ENCODE measurements at places on chromosomes 2 and 18.

DNA sequence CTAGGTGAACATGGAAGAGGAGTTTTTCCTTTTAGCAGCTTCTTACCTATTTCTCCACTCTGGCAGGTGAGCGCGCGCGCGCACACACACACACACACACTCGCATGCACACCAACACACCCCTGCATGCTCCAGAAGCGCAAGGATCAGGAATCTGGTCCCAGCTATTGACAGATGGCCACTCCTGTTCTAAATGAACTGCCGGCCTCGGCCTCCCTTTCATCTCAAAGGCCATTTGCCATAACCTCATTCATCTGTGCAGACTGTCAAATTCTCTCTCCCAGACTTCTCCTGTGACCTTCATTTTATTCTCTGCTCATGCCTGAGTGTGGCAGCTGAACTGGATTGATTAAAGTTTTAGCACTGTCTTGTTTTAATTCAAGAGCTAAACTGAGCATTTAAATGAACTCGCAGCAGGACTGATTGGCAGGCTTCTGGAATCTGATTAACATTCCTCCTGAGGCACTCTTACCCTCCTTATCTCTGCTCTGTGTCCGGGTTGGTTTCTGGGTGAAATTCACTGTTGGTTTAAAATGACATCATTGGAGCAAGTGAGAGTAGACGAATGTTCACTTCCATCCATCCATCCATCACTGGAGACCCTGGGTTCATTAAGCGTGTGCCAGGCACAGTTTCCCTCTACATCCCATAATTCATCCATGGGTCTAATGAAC, 58.8 kb downstream of the FECH start:
- no peak for DNase-seq

DNA sequence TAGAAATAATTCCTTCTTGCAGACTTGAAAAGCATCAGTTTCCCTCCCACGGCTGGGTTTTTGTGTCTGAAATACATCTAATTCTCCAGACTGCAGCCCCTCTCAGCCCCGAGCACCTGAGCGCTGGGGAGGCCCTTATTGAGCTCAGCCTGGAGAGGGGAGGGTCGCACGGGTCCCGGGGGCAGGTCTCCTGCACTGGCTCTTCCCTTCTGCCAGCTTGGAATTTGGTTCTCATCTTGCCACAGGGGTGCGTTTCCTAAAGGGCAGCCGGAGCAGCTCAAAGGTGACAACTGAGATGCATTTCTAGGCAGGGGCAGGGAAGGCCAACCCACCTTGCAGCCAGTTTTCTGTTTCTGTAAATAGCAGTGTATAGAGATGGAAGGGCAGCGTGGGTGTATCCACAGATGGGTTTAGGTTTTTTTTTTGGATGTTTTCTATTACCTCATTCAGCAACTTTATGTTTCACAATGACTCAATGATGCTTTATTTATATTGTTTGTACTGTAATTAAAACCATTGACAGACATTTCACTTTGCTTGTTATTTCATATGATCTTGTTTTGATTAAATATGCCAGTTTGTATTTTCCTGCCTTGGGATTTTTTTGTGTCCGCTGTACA, 37.0 kb downstream of the GBX2 start:
- DNase-seq = no peak

DNA sequence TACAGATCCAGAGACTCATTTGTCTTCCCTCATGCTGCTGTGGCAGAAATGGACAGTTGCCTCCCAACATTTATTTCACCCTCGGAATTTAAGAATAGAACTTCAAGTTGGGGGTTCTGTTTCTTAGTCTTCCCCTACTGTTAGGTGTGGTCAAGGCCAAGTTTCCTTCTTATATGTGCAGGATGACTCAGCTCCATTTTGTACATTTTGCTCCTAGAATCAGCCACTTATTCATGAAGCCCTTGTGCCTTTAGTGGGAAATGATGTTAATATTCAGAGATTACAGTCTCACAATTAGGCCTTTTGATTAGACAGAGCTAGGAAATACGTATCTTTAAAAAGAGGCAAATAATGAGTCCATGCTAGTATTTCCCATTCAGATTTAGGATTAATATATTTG, 46.2 kb upstream of the ELOA2 start:
- DNase-seq = no peak

DNA sequence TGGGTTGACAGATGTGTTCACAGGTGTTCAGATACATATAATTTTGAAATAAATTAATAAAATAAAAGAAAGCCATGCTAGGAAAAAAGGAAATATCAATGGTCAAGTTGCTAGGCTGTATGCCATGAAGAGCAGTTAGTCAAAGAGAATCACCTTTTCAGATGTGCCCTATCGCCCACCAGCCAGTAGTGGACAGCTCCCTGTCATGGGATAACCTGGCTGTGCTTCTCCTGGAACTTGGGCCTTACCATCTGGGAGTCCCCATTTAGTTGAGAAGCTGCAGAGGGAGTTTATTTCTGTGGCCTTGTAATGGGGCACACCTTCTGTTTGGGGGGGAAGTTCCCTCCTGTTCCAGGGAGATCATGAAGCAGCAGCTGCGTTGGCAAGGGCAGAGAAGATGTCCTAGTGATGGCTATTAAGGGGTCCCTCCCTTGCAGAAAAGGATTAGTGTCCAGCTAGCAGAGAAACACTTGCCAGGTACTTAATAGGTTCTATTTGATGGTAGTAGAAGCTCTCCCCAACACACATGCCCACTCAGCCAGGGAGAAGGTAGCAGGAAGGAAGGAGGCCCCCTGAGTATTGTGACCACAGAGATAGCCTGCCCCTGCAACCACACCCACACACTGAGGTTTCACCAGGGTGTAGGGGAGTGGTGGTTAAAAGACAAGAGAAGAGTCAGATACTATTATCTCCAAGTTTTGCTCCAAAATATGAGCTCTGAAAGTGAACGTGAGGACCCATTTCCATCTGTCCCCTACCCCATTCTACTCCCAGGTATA, 117.7 kb downstream of the B3GNT2 start:
- DNase-seq = no peak

GRCh38 chr2:181832015-181832414, 59.5 kb upstream of the ITPRID2 start:
- DNase-seq = no peak

DNA sequence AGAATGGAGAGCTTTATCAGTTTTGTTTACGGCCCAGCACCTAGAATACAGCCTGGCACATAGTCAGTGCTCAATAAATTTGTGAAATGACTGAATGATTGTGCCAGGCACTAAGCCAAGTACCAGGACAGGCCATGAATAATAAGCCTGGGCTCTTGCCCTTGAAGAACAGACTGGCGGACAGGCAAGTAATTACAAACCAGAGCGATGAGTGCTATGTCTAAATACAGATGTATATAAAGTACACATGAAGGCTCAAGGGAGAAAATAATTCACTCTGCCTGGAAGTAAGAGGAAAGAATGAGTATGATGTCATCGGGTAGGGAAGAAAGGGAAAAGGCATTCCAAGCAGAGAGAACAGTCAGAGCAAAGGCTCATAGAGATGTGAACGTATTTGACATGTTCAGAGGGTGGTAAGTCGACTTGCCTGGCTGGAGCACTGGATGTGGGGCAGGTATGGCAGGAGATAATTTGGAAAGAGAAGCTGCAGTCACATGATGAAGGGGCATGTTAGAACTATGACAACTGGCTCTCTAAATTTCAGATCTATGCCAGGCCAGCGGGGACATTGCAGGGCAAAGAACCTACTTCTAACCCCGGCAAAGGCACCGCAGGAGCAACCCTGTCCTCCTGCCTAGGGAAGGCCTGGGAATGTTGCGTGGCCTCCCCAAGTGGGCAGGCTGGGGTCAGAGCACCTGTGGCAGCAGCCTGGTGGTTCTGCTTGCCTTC, 119.1 kb upstream of the STPG4 start:
- no peak for DNase-seq

DNA sequence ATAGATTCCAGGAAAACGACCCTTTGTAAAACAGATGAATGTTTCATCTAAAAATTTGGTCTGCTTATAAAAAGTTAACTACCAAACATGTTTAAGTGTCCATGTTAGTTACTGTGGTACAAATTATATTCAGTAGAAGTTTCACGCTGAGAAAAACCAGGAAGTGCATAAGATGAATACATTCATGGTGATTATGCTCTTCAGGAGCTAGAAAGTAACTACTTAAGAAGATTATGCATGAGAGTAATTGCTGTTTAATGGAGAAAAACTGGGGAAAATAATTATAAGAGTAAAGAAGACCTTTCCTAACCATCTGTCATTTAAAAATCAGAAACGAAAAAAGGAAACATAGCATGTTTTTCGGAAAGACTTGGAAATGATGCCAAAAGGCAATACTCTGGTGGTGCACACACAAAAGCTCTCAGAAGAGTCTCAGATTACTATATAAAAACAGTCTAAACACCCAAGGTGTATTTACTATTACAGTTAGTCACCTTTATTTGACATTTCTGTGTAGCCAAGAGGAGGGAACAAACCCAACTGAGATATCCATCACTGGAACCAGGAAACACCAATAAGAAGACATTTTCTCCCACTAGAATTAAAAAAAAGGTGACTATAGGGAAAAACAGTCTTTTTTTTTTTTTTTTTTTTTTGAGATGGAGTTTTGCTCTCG, 38.8 kb upstream of the METTL21A start:
- no peak for DNase-seq

GRCh38 chr2:181723731-181724130, 43.4 kb upstream of the NEUROD1 start:
- DNase-seq = no peak

DNA sequence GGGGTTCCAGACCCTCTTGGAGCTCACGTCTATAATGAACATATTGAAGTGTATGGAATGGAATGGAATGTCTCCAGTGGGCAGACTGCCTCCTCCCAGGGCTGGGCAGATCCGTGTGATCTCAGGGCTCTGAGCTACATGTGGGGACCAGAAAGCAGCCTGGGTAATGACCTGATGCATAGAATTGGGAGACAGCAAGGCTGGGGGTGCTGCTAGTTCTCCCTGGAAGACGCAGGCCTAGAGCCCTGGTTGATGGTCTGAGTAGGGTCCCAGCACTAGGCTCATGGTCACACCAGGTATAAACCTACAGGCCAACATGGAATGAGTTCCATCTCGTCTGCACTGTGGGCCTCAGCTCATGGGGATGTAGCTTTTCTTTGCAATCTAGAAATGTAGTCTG, 46.7 kb downstream of the ACAA2 start:
- DNase-seq = no peak

DNA sequence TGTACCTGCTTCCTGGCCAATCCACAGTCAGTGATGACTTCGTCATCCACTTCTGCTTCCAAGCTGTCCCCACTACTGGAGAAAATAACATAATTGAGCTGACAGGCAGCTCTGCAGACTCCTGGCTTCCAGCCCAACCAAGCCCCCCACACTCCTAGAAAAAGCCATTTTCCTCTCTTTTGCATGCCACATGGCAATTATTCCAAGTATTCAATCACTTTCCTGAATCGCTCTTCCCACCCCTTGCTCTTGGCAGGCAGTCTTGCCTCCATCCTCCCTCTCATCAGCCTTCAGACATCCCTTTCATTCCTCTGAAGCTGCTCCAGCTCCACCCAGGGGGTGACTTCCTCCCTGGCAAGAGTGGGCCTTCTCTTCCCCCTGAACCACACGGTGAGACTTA, 14.3 kb upstream of the ST8SIA5 start:
- no peak for DNase-seq

DNA sequence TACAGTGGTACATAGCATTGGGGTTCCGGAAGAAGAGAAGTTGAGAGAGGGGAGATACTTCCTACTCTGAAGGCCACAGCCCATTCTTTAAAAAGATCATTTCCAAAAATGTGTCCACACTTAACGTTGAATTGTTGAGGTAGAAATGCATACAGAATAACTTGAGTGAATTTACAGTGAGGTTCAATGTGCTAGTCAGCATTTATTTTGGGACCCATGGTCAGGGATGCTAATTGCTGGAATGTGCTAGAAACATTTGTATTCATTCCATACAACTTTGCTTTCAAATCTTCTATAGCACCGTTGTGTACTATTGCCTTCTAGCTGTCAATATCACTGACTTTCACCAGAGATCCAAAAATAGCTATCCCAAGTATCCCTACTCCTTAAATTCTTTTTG, 325.9 kb downstream of the SATB2 start:
- no peak for DNase-seq

DNA sequence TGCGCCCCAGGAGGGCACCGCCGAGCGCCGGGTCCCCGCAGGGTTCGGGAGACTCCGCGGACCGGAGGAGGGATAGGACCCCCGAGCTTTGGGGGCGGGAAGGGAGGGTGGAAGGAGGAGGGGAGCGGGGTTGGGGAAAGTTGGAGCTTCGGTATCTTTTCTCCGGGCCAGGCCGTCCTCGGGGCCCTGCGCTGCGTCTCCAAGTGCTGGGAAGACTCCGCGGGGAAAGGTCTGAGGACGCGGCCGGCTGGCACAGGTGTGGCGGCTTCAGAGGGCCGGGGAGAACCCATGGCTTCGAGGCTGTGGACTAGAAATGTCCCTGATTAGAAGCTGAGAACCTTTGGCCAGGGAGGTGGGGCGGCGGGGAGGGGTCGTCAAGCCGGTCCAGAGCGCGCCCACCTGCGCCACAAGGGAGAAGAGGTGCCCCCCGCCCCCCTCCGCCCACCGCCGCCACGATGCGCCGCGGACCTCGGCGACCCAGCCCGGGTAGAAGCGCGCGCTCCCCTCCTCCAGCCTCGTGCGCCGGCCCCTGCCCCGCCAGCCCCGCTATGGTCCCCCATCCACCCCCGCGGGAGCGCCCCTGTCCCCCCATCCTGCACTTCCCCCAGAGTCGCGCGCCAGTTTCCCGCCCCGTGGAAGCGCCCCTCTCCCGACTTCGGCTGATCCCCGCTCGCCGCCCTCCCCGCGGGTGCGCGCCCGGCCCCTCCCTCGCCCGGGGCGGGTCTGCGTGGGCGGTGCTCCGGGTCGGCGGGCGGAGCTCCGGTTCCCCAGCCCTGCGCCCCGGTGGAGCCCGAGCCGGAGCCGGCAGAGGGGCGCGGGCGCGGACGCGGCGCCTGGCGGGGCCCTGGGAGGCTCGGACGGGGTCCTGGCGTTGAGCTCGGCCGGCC, at the start of gene SNTG2:
Gene SNTG2, plus strand, starts transcription at position 770 of the 887 bp plus-strand sequence. CDS start 148 bp downstream, outside the sequence.
- DNase-seq = no peak

DNA sequence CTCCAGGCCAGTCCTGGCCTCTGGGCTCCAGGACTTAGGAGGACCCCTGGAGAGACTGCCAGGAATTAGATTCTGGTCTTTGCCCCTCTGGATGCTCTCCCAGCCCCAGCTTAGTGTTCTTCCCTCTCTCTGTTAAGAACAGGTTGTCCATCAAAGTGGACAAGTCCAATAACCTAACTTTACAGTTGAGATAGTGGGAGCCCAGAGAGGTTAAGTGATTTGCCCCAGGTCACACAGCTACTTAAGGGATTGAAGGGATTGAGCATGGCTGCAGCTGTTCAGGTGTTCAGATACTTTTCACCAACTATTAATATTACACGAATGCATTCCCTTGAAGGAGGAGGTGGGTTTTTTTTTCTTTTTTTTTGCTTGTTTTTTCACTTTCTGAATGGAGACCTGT, 57.6 kb downstream of the EDAR start:
- no peak for DNase-seq

GRCh38 chr2:108833219-108833618, 46.6 kb downstream of the CCDC138 start:
- DNase-seq = peak; percentile 62

GRCh38 chr2:56456791-56457190, 273.0 kb downstream of the CCDC85A start:
- no peak for DNase-seq

- DNase-seq = peak; percentile 64
Observed at GRCh38 chr2:47070155-47070919, 84.8 kb downstream of the STPG4 start.

Measured in HT-29 (cell line).